ENCODE measurements at places on chromosomes 12 and 14. TPM values are rescaled to one million over a fixed set of nuclear protein-coding genes. Genes with fewer than 3 reads are reported as not detected.

The LRRC10 gene
- not detected for total RNA-seq

The ZFYVE21 gene
- total RNA-seq = 72.9 TPM

The MAP3K12 gene
- 34.2 TPM for total RNA-seq

The BLOC1S1 gene
- total RNA-seq = 36.1 TPM

The SOX5 gene
- 6.6 TPM for total RNA-seq

The VCPKMT gene
- 6.1 TPM for total RNA-seq

The E2F7 gene
- 16.7 TPM for total RNA-seq
